Stimulated activated CD4-positive, alpha-beta T cell treated with anti-CD3 and anti-CD28 coated beads, TNF-alpha, amount 100 ng/mL, for 24 hours (primary cell): ENCODE measurements at places on chromosomes 4 and X.

DNA sequence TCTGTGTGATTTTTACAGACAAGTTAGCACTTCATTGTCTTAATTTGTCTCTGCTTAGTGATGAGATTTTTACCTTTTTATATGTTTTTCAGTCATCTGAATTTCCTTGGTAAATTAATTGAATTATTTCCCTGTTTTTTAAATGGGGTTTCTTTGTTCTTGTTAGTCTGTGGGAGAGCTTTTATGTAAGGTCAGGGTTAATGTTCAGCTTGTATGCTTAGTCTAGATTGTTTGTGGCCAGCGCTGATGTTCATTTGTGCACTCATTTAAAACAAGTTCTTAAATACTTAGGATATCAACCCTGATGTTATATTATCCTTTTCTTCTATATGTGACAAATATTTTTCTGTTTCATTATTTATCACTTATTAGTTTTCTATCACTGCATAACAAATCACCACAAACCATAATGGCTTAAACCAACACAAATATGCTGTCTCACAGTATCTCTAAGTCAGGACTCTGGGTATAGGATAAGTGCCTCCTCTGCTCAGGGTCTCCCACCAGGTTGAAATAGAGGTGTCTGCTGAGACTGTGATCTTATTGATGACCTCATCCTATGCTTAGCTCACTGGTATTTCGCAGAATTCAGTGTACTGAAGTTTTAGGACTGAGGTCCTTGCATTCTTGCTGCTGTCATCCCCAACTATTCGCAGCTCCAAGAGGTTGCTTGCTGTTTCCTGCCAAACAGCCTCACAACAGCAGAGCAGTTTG lies 53.2 kb downstream of the ATP10D start:
- DNase-seq: no peak

DNA sequence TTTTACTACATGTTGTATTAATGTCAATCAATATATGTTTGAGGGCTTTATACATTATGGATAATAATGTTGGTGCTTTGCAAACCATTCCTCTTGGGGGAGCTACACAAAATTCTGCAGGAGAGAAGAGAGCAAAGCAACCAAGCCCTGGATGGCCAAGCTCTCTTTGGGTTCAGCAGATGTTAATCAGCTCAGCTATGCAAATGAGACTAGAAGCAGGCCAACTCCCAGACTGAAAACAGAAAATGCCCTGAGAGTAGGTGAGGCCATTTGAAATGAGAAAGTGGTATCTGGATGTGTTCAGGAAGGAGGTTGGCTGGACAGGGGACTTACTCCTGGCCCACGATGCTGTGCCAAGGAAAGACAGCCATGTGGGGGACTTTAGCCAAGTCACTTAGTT lies 387.0 kb downstream of the BCOR start:
- no peak for DNase-seq

GRCh38 chr4:125097729-125098128 lies 217.0 kb upstream of the FAT4 start:
- no peak for DNase-seq

DNA sequence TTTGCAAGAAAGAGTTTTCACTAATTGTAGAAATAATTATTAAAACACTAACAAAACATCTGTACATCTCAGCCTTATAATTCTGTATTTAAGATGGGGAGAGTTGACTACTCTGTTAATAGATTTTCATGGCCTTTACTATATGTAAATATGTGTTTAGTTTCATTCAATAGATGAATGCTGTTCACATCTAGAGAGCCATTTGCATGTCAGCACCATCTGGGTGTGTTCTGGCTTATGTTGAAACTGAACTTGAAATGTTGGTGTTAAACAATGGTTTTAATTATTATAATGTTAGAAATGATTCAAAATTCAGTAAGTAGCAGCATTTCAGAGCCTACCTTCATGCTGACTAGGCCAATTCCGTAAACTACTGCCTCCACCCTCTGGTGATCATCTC lies 102.5 kb upstream of the ADAD1 start:
- no peak for DNase-seq

- no peak for DNase-seq
Observed at GRCh38 chrX:9191392-9191791, 157.5 kb upstream of the FAM9B start.

DNA sequence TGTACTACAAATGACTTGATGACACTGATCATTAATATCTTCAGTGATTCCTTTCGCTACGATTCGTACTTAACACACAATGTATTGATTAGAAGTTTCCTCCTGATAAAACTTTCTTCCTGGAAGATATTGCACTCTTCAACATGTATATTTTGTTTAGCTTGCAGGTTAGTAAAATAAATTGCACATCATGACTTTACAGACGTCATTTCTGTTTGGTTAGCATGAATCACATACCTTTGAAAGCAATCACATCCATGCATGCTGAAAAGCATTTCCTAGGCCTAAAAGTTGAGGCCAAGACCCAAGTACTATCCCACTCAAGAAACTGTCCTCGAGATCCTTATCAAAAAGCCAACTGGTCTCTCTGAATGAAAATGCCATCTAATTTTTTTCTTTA lies 1841.0 kb upstream of the PCDH7 start:
- DNase-seq: no peak

GRCh38 chr4:38313999-38314561 lies 349.9 kb upstream of the KLF3 start:
- no peak for DNase-seq

- no peak for DNase-seq
Observed at GRCh38 chr4:103907414-103907813, 187.6 kb upstream of the TACR3 start.

DNA sequence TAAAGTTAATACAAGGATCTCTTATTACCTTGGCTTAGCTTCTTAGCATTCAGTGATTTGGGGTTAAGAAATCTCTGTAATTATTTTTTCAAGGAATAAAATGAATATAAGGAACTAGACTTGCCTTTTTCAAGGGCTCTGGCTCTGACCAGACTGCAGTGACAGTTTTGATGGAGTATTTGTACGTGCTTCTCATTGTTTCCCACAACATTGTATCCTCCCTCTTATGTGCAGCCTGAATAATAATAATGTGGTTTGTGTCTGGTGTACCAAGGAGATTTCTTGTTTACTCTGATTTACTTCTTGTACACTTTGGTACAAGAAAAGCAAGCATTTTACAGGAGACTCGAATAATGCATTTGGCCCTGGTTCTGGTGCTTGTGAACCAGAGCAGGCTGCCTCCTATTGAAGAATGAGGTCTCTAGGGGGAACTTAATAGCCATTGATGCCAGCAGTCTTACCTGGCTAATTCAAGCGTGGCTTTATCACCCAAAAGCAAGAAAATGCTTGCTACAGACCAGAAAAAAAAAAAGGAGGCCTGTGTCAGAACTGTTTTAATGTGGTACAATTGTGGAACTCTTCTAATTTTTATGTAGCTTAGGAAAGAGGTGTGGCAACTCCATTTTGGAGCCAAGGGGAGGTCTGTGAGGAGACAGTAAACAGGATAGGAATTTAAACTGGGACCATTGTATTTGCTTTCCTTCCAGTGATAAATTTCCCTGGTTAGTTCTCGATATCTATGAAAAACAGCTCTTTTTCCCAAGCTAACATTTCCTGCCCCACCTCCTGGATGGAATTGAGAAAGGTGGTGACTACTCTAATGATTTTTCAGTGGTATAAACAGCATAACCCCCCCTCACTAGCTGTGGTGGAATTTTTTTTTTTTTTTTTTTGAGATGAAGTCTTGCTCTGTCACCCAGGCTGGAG lies 5.6 kb downstream of the OTC start:
- no peak for DNase-seq

DNA sequence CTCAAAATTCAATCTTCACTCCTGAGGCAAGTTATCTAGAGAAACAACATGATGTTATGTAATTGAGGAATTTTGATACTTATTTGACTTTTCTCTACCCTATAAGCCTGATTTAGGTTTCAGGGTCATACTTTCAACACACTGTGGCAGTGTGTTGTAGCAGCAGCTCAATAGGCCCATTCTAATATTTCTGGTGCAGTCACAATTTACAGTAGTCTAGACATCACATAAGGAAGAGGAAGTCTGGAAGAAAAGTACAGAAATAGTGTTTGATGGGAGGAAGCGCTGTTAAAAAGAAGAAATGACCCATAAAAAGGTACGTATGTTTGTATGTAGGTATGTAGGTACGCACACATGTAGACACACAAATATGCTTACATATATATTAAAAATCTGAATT lies 194.3 kb downstream of the ARHGAP24 start:
- no peak for DNase-seq
